Airway epithelial cell (primary cell): ENCODE measurements at places on chromosomes 13 and 19. TPM values are rescaled to one million over a fixed set of nuclear protein-coding genes. Genes with fewer than 3 reads are reported as not detected.

Gene DNAAF3
- total RNA-seq = 1.1 and 3.1 TPM in 2 replicates

Gene URAD
- not detected in 2 replicates for total RNA-seq

Gene DACT3
- not detected in 2 replicates for total RNA-seq

Gene ONECUT3
- total RNA-seq = 0.28 TPM in 2 replicates

Gene ZNF208
- 0.49 and 3.4 TPM in 2 replicates for total RNA-seq

Gene IQCN
- total RNA-seq = not detected in 2 replicates

Gene DPRX
- total RNA-seq = not detected in 2 replicates

Gene CLDN10
- 0.78 and 1.7 TPM in 2 replicates for total RNA-seq

Gene KPNA3
- 18.6 and 28.4 TPM in 2 replicates for total RNA-seq

Gene ZFP28
- 4.5 and 5.0 TPM in 2 replicates for total RNA-seq

Gene ZNF28
- 10.2 and 13.0 TPM in 2 replicates for total RNA-seq

Gene ZNF544
- 40.3 and 54.7 TPM in 2 replicates for total RNA-seq

Gene KCNC3
- total RNA-seq = 0.14 TPM in 2 replicates

Gene PROZ
- not detected in 2 replicates for total RNA-seq

Gene CALR
- total RNA-seq = 926 and 958 TPM in 2 replicates

Gene NECTIN2
- total RNA-seq = 100 and 128 TPM in 2 replicates

Gene FAM216B
- total RNA-seq = not detected in 2 replicates

Gene BCAM
- total RNA-seq = 97.8 and 99.6 TPM in 2 replicates

Gene ZNF221
- 0.79 and 1.8 TPM in 2 replicates for total RNA-seq

Gene POU2F2
- total RNA-seq = 1.1 and 1.3 TPM in 2 replicates

Gene EDNRB
- total RNA-seq = 0.05 and 0.07 TPM in 2 replicates

Gene SIGLEC8
- not detected in 2 replicates for total RNA-seq

Gene N4BP2L1
- 0.56 and 5.3 TPM in 2 replicates for total RNA-seq

Gene LIM2
- not detected in 2 replicates for total RNA-seq

Gene CDX2
- total RNA-seq = not detected in 2 replicates
